ENCODE measurements at places on chromosomes 2 and 18. TPM values are rescaled to one million over a fixed set of nuclear protein-coding genes. Genes with fewer than 3 reads are reported as not detected.

DNA sequence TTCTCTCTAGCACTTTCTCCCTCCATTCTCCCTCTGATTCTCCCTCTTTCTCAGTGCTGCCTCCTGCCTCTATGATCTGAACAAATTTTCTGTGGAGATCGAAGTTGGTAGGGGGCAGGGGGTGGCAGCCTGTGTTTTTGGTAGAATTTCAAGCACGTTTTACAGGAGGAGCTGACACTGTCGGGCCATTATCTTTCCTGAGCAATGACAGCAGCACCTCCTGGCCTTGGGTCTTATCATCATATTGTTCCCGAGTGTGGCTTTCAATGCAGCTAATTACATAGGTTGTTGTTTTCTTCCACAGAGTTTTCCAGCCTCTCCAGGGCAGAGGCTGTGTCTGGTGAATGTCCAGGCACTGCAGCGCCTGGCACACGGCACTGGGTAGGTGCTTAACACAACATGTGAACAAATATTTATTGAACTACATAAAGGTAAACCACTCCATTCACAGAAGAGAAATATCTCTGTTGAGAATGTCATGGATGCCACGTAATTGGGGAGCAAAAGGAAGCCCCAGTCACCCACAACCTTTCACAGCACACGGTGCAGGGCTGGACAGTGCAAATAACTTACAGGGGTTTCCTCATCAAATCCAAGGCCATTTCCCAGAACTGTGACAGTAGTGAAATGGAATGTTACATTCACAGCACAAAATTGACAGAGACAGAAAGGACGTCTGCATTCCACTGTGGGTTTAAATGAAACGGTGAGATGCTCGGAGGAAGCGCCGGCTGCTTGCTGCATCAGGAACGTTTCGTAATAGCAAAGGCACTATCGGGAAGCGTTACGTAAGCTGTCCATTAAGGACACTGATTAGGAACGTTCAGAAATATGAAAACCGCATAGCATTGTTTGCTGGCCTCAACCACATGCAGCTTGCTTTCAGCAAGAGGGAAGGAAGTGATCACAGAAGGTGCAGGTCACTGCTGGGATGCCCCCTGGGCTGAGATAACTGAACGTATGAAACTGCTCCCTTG, 6.5 kb upstream of the KCNG2 start:
- no peaks in the 10 kb centered on the region for H3K4me1 ChIP-seq
- peak; percentile 56 for DNase-seq
- H3K27me3 ChIP-seq = no peaks in the 10 kb centered on the region
- H3K27ac ChIP-seq = no peak overlapping the region
- H3K4me3 ChIP-seq = no peak overlapping the region
- H3K36me3 ChIP-seq = no peaks in the 10 kb centered on the region

GRCh38 chr2:148829618-148830017, 45.4 kb upstream of the KIF5C start:
- no peaks in the 10 kb centered on the region for H3K4me1 ChIP-seq
- no peaks in the 10 kb centered on the region for H3K27me3 ChIP-seq
- no peak overlapping the region for H3K4me3 ChIP-seq
- no peak for DNase-seq

GRCh38 chr2:40488927-40489677, 37.2 kb upstream of the SLC8A1 start:
- peaks cover 1% of the 10 kb centered on the region for H3K4me1 ChIP-seq
- no peaks in the 10 kb centered on the region for H3K36me3 ChIP-seq
- DNase-seq = no peak

DNA sequence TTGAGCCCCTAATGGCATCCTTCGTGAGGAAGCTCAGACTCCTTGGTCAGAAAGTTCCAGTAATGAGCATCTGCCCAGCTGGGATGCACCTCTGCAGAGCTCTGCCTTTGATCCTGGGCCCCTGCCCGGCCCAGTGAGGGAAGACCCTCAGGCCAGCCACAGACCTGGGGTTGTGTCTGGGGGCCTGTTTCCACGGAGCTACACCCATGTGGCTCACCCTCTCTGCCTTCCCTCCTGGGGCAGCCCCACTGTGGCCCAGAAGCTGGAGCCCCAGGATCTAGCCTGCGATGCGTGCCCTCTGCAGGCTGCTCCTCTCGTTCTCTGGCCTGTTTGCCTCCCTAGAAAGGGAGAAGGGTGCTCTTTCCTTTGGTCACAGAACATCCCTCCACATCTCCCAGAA, 9.8 kb downstream of the KCNF1 start:
- no peaks in the 10 kb centered on the region for H3K4me1 ChIP-seq
- H3K27ac ChIP-seq = no peak overlapping the region
- H3K4me3 ChIP-seq = no peak overlapping the region
- no peak for DNase-seq

DNA sequence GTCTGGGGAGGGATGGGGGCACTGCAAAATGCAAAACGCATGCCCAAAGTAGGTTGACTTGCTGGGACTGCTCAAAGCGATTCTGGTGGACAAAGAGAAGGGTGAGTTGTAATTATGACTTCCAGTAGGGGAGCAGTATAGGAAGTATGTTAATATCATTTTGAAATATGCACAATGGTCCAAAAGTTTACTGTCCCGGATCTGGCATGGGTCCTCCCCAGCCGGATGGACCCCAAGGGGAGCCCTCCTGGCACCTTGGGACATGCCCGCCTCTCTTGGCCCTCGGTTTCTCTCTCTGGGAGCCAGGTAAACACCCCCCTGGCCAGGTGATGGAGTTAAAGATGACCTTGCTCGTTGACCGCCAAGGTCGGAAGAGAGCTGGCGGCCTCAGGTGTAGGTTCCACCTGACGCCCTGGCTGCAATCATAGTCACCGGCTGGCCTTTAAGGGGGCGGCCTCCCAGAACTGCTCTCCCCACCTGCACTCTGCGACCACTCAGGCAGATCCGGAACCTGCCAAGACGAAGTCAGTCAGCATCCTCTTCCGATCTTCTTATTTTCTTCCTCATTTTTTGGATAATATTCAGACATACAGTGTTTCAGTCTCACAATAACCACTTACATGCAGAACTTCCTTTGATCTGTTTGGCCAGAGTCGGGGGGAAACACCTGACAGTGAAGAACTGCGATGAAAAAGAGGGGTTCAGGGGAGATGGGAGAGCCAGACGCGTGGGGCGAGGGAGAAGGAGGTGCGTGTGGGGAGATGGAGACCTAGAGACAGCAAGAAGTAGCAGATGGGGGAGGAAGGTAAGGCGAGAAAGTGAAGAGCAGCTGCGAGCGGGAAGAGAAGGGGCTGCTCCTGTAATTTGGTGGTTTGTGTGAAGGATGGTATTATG, 148.3 kb downstream of the MEIS1 start:
- no peaks in the 10 kb centered on the region for H3K27me3 ChIP-seq
- no peaks in the 10 kb centered on the region for H3K4me1 ChIP-seq
- DNase-seq = peak; percentile 41
- no peak overlapping the region for H3K27ac ChIP-seq
- H3K4me3 ChIP-seq = no peak overlapping the region

HOXD8 gene
- 11.5 TPM for total RNA-seq

LIPG gene
- total RNA-seq = 9.1 TPM

KCNG3 gene
- 0.24 TPM for total RNA-seq
